Stimulated activated CD4-positive, alpha-beta T cell treated with anti-CD3 and anti-CD28 coated beads, Interleukin-12 subunit alpha, Interleukin-12 subunit beta, amount 100 ng/mL, for 4 hours (primary cell): ENCODE measurements at places on chromosomes 6 and 20.

GRCh38 chr20:742156-742555 lies 26.1 kb downstream of the SLC52A3 start:
- no peak for DNase-seq

DNA sequence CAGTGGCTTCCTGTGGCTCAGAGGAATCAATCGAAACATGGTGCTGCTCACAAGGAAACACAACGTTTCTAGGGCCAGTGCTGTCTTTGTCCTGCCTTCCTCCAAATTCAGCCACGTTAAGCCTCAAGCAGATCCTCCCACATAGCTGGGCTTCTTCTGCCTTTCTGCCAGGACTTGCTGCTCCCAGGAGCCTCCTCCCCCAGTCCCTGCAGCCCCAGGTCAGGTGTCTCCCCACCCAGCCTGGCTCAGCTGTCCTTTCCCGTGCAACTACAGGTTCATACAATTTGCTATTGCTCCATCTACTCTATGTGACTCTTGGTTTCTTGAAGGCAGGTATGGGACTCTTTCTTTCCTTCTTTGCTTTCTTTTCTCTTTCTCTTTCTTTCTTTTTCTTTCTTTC lies 215.3 kb upstream of the RNF24 start:
- no peak for DNase-seq

- no peak for DNase-seq
Measured at GRCh38 chr6:63475707-63476106, 96.6 kb upstream of the LOC128125822 start.

DNA sequence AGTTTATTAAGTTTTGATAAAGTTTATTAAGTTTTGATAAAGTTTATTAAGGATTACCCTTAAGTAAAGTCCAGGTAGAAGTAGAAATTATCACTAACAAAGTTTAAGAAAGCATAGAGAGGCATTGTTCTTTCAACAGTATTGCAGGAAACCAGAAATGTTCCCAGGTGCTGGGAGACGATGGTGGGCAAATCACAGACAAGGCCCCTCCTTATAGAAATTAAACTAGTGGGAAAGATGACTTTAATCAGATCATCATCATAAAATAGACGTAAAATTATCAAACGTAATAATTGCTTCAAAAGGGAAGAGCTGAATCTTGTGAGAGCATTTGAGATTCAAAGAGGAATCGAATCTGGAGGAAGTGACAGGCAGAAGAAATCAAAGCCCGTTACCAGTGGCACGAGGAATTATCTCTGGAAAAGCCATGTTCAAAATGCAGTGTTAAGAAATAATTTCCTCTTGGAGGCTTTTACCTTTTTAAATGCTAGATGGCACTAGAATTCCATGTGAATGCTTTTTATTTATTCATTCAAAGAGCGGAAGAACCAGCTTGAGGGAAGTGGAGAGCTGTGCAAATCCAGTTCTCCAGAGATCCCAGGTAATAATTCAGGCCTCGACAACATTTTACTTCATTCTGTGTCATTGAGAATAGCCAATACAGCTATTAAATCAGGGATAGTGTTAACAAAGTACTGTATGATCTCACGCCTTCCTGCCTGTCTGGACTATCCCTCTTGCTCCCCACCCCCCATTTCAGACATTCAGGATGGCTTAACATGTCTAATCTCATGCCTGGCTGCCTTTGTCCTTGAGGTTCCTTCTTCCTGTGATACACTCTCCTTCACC lies 1.0 kb upstream of the APMAP start:
- DNase-seq, result no peak

DNA sequence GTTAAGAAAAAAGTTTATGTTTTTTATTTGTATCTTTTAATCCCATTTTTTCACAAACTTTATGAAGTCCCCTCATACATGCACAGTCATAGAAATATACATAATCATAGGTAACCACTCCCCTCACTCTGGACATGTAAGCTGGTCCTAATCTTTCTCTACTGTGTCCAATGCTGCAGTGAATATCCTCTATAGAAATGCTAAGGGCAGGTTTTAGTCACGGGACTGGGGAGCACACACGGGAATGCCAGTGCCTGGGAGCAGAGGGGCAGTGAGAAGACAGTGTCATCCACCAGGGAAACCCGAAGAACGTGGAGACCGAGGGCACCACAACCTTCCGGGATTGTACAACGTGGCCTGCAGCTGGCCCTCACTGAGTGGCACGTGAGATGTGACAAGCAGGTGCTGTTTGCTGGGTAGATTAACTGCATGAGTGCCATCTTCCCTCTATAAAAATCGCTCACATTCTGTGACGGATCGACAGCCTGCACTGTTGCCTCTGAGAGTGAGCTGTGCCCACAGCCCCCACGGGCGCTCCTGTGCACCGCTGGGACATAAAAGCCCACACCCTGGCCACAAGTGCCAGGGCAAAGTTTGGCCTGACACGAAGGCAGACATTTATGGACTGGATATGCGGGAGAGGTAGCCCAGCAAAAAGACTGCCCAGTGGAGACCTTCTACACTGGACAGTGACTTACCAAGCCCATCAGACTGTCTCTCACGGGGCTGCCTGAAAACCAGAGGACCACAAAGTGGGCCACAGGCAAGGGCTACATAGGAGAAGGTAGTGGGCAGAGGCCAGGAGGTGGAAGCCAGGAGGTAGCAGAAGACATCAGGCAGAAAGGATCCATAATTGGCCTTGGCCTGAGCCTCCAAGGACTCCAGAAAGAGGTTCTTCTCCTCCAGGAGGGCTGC lies 63.2 kb downstream of the FGD2 start:
- DNase-seq, result no peak

- no peak for DNase-seq
Measured at GRCh38 chr6:98024359-98024758, 741.3 kb upstream of the MMS22L start.

DNA sequence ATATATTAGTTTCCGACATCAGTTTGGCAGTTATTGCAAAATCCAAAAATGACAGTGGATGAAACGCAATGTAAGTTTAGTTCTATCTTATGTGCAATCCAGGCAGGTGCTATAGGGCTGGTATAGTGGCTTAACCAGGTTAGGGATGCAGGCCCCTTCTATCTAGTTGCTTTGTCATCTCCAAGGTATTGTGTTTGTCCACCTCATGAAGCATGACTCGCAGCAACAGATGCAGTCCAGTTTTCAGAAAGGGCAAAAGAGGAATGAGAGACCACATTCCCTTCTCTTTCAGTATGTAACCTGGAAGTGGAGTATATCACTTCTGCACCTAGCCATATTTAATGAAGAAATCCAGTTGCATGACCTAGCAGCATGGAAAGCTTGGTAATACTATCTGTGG lies 59.7 kb downstream of the PKIB start:
- no peak for DNase-seq

- no peak for DNase-seq
Measured at GRCh38 chr20:10906834-10907233, 233.0 kb upstream of the JAG1 start.

- DNase-seq, result no peak
Measured at GRCh38 chr6:53805725-53806124, 10.9 kb downstream of the LRRC1 start.

DNA sequence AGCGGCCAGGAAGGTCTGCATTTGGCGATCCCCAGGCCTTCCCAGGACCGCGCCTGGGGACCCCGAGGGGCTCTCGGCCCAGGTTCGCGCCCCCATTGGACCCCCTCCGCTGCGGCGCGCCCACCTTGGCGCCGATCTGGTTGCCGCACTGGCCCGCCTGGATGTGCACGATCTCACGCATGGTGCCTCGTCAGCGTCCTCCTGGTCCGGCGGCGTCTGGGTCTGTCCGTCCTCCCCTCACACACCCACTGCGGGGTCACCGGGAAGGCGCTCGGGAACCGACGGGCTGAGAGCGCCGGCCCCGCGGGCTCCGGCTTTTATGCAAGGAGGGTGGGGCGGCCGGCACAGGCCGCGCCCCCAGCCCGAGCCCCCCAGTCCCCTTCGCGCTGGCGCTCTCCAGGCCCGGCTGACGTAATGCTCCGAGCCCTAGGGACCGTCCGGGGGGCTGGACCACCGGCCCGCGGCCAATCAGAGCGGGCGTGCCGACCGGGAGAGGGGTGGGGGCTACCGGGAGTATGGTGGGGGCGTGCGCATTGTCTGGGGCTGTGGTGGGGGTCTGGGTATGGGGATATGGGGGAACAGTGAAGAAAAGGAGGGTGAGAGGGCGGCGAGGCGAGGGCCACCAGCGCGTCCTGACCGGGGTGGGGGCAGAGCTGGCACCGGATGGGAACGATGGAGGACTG lies at the start of gene TUBB2B:
TUBB2B (minus strand) TSS at position 291 of the 683 bp plus-strand sequence; CDS start at position 181, 110 bp downstream.
- no peak for DNase-seq

DNA sequence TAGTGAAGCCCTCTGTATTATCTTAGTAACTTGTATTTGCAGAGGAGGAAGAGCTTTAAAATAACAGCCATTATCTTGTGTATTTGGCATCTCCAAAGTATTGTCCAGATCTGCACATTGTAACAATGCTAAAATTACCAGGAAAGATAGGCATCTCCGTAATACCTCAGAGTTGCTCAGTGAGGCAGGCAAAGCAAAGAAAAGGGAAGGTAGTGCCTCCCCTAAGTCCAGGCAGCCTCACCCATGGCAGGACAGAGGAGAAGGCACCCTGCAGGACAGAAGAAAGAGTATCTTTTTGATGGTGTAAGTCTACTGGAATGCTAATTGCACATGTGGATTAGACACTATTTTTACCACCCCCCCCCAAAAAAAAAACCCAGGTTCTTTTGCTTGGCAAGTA lies 13.6 kb upstream of the SSTR4 start:
- no peak for DNase-seq

GRCh38 chr6:88997327-88997726 lies 33.9 kb upstream of the RNGTT start:
- no peak for DNase-seq
